Ureter (tissue), 1 donor: ENCODE measurements at places on chromosomes 6 and 20. TPM values are rescaled to one million over a fixed set of nuclear protein-coding genes. Genes with fewer than 3 reads are reported as not detected.

XKR7 gene
- 0.05 TPM for total RNA-seq

MCHR2 gene
- total RNA-seq, result not detected

MCM8 gene
- 6.0 TPM for total RNA-seq

DTNBP1 gene
- 22.4 TPM for total RNA-seq

LZTS3 gene
- total RNA-seq, result 10.1 TPM

CALHM4 gene
- total RNA-seq, result not detected

MOG gene
- total RNA-seq, result not detected

GPR6 gene
- not detected for total RNA-seq

KCNK5 gene
- 9.8 TPM for total RNA-seq
